ENCODE measurements at places on chromosomes 7 and 10.

GRCh38 chr10:413662-414071, 275.8 kb downstream of the DIP2C start:
- no peak for DNase-seq

GRCh38 chr10:43774234-43774769, 125.6 kb upstream of the ZNF32 start:
- no peak for DNase-seq

DNA sequence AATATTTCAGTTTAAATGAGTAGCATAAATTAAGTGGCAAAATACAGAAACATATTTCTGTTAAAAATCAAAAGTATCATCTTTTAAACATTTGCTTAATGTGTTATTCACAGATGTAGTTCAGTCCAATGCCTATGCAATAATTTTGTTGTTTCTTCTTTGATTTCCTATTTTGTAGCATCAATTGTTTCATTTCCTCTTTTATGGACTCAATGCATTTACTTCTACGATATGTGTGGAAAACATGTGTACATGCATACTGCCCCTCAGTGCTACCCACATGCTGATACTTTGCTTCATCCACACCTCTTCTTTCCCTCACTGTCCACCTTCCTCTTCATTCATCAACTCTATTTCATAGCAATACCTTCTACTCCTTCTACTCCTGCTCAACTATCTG, 108.1 kb downstream of the PTN start:
- no peak for DNase-seq

DNA sequence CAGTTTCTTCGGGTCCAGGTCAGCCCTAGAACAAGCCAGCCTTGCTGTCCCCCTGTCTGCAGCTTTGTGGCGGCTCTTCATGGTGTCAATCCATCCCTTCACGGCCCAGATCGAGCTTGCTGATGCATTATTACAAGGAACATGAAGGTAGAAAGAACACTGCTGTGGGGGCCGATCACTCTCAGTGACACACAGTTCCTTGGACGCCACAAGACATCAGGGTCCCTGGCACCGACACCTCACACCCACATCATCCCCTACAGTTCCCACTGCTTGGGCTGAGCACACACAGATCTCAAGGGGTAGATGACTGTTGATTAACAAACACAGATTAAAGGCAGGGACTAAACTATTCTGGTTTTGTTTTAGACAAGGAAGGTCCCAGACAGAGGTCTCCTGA, 119.4 kb downstream of the KMT2E start:
- DNase-seq = no peak

GRCh38 chr7:476736-477360, 42.8 kb downstream of the PDGFA start:
- DNase-seq = no peak

DNA sequence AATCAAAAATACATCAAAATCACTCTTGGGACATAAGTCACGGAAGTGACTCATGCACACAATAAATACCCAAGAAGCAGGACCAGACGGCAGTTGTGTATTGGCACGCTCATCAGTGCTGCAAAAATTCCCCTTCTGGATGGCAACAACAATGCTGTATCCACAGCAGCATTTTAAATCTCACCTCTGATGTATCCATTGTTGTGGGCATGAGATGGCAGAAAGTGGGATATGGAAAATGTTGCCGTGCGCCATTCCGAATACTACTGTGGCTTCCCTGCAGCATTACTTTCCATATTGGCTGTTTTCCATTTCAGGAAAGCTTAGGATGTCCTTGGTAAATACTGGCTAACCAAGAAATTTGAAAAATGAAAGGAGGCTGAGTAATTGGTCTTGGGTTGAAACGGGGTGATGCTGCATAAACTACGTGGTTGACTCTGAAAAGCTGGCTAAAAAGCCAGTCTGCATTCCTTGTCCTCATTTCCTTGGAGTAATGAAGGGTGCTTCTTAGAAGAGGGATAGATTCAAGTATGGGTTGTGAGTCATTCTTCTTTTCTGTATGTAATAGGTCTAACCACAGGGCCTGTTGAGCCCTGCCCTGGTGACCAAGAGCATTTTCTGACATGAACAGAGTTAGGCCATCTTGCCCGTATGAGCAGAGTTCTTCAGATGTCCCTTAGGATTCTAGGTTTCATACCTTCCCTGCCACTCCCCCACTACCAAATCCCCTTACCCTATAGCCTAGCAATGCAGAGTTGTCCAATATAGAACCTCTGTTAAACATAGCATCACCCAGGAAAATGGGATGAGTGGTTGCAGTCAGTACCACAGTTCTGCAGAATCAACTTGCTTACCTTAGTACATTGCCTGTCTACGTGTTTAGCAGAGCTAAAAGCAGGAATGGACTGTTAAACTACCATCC, 36.3 kb upstream of the TOMM7 start:
- DNase-seq = peak; percentile 52

DNA sequence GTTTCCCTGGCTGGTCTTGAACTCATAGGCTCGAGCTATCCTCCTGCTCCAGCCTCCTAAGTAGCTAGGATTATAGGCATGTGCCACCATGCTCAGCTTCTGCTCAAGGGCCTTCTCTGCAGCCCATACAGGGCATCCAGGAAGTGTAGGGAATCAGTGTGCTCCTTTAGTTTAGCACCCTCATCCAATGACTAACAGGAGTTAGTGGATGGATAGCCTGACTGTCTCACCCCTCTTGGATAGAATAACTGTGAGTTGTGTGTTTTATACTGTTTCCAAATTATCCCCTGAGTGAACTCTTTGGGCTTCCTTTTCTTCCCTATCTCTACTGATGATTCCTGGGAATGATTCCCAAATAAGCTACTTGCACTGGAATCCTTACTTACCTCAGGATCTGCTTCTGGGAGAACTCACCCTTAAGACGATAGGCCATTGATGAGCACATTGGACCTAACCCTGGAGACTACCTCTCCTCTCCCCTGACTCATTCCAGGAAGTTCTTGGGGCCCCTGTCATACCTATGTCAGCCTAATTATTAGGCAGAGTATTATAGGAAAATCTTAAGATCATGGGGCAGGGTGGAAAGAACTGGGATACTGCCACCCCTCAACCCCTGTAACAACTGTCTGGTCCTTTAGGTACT, 18.5 kb downstream of the STRIP2 start:
- DNase-seq = no peak

- no peak for DNase-seq
These were observed 997.9 kb upstream of the POT1 start for GRCh38 chr7:125927556-125927955.

DNA sequence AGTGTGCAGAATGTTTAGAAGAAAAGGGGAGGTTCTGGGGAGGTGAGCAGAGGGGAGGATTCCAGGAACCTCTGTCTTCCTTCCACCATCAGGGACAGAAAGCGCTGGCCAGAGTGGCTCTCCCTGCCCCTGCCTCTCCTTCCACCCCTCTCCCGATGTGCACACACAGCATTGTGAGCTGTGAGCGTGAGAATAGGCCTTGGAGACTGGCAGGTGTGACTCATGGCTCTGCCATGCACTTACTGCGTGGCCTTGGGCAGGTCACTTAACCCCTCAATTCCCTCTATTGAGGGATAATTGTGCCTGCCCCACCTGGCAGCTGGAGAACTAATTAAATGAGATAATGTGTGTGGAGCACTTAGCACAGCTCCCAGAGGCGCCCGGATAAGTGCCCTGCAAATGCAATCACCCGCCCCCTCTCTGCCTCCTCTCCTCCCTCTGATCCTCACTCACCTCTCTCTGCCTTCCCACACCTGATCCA, 115.4 kb downstream of the ZMIZ1 start:
- DNase-seq = no peak

- DNase-seq = no peak
These were observed 74.8 kb downstream of the PARD3 start for GRCh38 chr10:34740321-34740720.

DNA sequence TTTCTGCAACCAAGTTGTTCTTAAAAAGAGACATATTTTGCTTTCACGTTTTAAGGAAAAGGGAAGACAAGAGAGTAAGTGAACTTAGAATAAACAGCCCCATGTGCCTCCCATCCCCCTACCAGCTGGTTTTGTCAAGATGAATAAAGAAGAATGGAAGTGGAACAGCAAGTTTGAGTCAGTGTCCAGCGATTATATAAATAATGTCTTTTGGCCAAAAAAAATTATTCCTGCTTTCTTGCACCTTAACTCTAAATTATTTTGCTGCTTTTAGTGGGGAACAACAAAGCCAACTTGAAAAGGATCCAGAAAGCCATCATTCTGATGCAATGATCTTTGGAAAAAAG, 82.4 kb upstream of the TRIL start:
- no peak for DNase-seq

DNA sequence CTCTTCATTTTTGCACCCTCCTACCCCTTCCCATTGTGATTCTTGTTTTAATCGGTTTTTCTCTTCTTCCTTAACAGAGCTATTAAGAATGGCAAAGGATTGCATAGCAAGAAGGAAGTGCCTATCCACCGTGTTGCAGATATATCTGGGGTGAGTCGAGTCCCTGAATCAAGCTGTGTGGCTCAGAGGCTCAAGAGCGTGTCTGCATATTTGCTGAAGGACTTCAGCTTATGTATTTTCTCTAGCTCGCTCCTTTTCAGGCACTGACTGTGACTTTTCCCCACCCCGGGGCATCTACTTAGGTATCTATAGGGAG, 126.6 kb downstream of the LRRC4 start:
- no peak for DNase-seq

- no peak for DNase-seq
These were observed 163.8 kb downstream of the GRK5 start for GRCh38 chr10:119370972-119371703.

DNA sequence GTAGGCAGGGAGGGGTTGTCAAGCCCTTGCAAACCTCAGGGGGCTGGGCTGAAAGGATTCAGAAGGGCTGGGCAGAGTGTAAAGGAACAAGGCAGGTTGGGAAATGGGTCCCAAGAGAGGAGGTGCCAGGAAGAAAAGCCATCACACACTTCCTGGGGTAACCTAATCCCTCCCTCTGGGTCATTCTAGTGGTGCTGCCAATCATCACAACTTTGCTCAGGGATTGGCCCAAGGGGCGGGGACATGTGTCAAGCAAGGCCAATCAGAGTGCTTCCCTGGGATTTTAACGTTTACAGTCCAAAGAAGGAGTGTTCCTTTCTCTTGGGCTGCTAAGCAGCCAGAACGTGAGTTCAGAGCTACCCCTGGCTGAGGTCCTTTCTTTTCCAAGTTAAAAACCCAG, 57.1 kb upstream of the NPTX2 start:
- no peak for DNase-seq

DNA sequence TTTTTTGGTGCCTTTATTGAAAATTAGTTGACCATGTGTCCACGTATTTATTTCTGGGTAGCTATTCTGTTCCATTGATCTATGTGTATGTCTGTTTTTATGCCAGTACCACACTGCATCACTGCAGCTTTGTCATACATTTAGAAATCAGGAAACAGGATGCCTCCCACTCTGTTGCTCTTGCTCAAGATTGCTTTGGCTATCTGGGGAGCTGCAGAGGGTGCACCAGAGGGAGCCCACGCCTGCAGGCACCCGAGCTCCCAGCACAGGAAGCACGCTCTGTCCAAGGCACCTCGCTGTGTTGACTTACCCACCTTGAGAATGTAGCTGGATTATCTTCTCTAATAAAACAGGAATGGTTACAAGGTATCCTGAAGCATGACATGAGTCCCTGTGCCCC, 301.7 kb downstream of the TCERG1L start:
- no peak for DNase-seq

- DNase-seq = no peak
These were observed 46.7 kb downstream of the PLXDC2 start for GRCh38 chr10:19862811-19863515.

DNA sequence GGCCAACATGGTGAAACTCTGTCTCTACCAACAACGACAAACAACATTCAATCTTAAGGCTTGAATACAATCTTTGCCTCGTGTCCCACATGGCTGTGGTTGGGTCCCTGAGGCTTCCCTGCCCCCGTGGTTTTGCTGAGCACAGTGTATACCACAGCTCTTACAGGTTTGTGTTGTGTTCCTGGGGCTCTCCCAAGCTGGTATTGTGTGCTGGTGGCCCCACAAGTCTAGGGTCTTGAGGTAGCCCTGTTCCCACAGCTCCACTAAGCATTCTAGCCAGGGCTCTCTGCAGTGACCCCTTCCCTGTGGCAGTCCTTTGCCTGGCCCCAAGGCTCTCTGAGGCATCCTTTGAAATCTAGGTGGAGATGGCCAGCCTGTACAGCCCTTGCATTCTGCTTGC, 68.0 kb upstream of the CCNY start:
- no peak for DNase-seq

- no peak for DNase-seq
These were observed 700 bp downstream of the NIPSNAP2 start for GRCh38 chr7:55965100-55965470.

DNA sequence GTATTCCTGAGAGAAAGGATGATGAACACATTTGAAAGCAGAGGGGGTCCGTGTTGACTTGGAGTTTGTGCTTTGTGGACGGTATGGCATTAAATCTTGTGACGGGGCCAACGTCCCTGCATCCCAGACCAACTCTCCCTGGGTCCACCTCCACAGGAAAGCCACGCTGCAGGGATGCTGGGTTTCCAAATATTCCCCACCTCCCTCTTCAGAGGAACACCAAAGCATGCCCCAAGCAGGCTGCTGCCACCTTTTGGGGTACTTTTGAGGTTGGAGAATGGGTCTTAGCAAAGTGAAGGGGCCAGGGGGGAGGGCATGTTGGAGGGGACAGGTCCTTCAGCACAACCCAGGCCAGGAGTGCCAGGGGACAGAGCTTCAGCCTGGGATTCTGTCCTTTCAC, 504.4 kb downstream of the TCERG1L start:
- DNase-seq = no peak

DNA sequence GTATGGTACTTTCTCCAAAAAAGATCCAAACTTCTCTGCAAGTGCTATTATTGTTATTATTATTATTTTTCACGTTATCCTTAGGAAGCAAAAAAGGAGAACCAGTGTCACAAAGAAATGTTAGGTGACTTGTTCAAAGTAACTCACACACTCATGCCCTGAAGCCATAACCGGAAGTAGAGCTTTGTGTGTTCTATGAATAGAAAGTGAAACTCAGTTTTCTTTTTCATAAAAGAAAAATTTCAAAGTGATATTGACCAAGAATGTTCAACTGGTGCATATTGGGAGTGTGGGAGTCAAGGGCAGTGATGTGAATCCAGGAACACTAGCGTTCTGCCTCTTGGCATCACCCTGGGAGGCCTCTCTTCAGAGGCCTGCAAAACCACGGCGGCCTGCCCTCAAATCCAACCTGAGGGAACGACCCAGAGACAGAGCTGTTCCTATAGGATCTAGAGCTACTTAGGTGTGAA, 106.1 kb downstream of the PRKCQ start:
- peak; percentile 73 for DNase-seq

DNA sequence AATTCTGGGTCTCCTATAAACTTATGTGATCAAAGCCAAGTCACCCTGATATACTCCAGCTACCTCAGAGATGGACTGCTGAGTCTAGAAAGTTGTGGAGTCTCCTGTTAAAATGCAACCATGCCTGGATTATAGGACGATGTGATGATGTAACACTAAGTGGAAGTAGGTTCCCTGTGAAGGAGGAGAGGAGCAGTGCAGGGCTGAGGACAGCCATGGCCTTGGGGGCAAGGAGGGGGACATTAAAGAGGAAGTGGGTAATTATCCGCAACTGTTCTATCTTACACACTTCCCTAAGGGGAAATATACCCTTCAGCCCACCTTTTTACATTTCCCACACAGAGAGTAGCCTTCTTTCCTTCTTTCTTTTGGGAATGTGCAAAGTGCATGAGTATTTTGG, 63.8 kb downstream of the MTPN start:
- DNase-seq = no peak
